ENCODE measurements at places on chromosomes 3 and 15.

DNA sequence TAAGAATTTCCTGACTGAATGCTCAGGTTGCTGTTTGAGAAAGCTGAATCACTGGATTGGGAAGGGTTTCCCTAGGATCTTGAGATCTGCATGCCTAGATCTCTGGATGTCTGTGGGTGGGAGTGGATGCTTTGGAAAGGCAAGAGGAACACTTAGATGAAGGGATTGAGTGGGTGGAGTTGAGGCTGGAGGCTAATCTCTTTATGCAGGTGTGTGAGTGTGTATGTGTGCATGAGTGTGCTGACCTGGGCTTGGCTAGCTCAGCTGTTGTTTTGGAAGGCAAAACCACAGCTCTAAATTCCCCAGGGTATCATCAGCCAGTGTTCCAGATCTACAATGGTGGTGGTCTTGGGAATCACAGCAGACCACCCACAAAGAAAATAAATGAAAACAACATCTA, 60.5 kb downstream of the CLDN1 start:
- DNase-seq, result no peak

- no peak for DNase-seq
These were observed 134.3 kb downstream of the ATP10A start for GRCh38 chr15:25728816-25729215.

DNA sequence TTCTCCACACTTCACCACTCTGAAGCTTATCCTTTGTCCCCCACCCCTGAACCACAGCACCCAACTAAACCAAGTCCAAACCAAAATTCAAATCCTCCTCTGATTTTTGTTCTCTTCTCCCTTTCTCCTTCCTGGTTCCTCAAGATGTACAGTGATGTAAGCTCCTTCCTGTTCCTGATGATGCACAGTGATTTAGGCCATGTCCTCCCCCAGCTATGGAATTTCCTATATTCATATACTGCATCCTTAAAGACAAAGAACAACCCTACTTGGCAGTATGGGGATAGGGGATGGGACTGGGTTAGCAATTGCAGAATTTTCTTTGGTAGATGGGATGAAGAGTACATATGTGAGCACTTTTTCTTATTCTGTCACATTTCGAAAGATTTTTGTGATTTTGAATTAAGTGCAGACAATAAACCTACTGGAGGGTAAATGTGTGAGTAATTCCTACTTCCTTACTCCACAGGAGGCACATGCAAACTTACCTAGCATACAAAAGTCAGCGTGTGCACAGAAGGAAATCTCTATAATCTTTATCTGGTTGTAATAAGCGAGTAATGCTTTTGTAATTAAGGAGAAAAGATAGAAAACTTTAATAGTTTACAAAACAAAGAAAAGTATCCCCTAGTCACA, 125.0 kb downstream of the ANO10 start:
- no peak for DNase-seq

DNA sequence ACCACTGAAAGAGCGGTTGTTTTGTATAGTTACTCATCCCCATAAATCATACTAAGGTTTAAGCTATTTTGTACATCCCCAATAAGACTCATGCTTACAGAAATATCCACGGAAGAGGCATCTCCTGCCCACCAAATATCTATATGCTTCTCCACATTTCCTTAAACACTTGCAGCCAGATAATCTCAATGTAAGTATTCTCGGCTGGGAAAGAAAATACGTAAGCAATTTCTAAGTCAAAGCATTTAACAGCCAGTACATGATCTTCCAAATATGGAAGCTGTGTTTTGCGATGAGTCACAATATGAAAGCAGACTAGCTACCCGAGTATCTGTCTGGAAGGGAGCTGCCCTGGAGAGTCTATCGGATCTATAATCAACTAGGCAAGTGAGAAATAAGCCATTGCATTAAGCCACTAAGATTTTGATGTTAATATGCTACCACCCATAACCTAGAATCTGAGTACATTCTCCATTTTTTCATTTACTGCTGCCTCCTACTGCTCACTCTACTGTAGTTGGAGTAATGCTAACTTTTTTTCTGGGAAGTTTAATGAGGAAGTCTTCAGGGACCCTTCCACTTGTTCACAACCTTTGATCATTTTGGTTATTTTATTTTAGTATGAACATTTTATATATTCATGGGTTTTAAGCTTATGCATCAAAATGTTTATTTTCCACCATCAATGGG, 26.9 kb upstream of the ZMAT3 start:
- no peak for DNase-seq

DNA sequence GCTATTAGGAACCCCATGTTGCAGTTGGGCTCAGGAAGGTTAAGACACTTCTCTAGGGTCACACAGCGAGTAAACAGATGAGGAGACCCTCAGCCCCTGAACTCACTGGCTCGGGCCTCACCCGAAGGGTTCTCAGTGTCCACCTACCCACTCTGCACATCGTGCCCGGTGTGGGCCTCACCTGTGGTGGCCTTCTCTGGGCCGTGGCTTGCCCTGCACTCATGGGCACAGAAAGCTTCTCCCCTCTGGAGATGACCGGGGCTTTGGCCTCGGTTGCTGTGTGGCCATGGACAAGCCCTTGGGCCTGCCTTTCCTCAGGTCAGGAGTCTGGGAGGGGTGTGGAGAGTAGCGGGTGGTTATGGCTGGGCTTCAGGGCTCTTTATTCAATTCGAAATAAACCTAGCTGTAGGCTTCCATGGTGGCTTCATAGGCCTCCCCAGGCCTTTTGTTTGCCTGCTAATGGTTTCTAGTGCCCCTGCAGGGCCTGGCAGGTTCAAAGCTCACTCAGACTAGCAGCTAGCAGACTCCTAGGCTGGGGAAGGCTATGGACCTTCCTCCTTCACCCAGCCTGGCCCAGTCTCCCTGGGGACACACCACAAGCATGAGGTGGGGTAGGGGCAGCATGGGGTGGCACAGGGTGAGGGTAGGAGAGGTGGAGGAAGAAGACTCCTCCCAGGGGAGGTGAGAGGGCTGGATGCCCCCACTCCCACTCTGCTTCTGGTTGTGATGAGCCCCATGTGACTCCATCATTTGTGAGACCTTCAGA, 103.1 kb downstream of the LINGO1 start:
- DNase-seq, result no peak

- DNase-seq, result no peak
These were observed 6.8 kb upstream of the SLC51B start for GRCh38 chr15:65038428-65038827.

GRCh38 chr15:93025625-93025982, 63.4 kb downstream of the RGMA start:
- DNase-seq, result no peak

DNA sequence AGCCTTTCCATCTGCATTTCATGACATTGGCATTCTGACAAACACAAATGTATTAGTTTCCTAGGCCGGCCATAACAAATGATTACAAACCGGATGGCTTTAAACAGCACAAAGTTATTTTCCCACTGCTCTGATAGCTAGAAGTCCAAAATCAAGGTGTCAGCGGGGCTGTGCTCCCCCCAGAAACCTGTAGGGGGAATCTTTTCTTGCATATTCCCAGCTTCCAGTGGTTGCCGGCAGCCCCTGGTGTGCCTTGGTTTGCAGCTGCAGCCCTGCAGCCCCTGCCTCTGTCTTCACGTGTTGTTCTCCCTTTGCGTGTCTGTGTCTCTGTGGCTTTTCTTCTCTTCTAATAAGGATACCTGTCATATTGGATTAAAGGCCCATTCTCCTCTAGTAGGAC, 79.0 kb upstream of the CDV3 start:
- peak; percentile 29 for DNase-seq

DNA sequence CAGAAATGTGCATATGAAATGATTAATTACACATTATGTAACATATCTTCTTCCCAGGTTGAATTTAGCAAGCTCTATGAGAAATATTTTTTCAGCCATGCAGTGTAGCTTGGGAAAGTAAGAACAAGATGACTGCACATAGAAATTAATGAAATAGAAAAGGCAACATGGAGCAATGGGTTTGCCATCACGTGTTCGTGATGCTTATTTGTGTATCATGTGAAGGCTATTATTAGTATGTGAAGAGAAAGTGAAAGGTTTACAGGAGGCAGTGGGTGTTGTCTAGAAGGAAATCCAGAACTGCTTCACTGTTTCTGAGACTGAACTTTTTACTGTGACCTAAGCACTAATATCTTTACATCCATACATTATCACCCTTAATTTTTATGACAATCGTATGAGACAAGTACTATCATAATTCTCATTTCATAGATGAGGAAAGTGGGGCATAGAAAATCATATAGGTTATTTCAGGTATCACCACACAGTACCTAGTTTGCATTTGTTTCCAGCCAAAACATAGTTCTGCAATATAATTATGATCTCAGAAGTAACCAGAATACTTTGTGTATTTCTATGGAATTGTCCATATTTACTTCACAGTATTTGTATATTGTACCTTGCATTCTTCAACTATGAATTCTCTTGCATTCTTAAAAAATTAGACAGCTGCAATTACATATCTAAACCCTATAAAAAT, 14.9 kb downstream of the SERPINI1 start:
- DNase-seq, result no peak

DNA sequence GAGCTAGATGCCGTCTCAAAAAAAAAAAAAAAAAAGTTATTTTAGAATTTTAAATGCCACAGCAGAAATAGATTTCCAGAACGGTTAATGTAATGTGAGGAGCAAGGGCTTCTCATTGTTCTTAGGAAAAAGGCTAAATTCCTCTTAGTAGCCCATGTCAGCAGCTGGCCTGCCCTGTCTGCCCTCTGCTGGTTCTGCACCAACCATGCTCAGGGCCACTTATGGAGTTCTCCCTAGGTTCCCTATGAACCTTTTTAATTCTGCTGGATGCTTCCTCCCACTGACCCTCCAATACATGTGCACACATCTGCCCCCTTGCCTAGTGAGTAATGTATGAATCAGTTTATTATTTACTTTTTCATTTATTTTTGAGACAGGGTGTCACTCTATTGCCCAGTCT, 32.2 kb upstream of the DPPA4 start:
- no peak for DNase-seq

DNA sequence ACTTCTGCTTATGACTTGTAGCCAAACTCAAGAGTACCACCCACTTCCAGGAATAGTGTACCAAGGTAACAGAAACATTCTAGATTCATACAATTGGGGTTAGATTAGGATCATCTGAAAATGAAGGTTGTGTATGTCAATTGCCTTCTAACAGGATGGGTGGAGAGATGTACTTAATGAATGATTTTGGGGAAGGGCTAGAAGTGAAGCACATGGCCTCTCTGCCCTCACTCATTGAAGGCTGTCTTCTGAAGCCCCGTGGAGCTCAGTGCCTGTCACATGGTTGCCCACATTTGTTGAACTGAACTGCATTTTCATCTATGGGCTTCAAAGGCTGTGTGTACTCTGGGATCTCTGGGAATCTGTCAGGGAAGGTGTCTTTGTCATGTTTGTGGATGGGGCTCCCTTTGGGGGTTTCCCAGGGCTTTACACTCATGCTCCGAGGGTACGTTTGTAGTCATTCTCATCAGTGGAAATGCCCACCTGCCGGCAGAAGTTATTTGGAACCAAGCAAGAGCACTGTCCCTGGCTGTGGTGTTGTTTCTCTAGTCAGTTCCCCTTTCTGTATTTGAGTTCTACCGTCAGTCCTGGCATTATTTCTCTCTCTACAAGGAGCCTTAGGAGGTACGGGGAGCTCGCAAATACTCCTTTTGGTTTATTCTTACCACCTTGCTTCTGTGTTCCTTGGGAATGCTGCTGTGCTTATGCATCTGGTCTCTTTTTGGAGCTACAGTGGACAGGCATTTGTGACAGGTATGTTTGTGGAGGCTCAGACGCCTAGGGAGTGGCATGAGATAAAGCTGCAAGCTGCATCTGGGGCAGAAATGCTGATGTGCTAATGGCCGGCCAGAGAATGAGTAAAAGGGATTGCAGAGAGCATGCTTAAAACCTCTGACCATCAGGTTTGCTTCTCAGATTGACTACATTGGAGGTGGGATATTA, 22.4 kb downstream of the CD86 start:
- no peak for DNase-seq

DNA sequence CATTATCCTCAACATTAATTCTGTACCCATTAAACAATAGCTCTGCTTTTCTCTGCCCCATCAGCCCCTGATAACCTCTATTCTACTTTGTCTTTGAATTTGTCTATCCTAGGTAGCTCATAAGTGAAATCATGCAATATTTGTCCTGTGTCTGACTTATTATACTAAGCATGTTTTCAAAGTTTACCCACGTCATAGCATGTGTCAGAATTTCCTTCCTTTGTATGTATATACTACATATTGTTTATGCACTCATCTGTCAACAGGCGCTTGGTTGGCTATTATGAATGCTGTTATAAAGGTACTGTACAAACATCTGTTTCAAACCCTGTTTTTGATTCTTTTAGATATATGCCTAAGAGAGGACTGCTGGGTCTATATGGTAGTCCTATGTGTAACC, 18.2 kb downstream of the CSNK1G1 start:
- no peak for DNase-seq

- no peak for DNase-seq
These were observed 3.0 kb downstream of the MFGE8 start for GRCh38 chr15:88909956-88910831.

GRCh38 chr15:69498987-69499386, 46.4 kb downstream of the RPLP1 start:
- no peak for DNase-seq

GRCh38 chr15:39426552-39427532, 154.0 kb upstream of the THBS1 start:
- no peak for DNase-seq

DNA sequence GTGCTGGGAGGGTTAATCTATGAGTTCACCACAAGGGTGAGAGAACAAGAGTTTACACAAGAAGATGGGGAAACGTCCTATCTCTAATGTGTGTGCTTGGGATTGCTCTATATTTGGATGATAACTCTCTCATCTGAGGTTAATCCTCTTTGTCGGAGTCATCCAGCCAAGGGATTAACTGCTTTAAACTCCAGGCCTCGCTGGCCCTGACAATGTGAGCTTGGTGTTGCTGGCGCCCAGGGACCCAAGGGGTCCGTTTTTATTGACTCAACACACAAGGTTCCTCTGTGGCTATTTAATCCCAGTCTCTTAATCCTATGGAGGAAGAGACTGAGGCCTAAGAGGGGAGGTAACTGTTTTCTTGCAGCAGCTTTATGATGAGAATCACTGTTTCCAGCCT, 14.2 kb downstream of the SV2B start:
- DNase-seq, result no peak

DNA sequence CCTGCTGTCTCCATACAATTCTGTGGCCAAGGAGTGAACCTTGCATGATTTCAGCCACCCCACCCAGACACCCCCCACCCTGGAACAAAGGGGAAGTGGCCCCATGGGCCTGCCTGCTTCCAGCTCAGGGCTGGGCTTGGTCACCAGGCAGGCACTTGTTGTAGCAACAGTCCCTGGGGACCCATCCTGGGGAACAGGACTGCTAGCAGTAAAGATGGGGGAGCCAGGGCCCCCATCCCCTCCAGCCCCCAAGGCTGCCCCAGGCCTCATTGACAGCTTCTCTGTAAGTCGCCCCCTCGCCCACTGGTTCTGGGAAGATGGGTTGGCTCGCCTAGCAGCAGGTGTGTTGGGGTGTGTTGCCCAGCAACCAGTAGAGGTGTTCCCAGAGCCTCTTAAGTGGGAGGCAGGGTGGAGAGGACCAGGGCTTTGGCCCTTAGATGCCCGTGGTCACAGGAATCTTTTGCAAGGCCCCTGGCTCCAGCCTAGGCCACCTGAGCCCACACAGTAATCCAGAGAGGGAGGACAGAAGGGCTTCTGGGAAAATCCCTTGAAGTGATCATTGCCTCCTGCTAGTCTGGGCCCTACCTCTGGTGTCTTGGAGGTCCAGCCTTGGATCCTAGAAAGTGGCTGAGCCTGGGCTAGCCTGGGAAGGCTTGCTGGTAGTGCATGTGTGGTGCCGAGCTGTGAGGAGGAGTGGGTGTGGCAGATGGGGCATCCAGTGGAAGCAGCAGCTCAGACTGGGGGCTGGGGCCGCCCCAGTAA, 48.9 kb downstream of the CYP11A1 start:
- DNase-seq, result no peak

Data from neural crest cell (in vitro differentiated cells).